ENCODE measurements at places on chromosomes 11 and 22. TPM values are rescaled to one million over a fixed set of nuclear protein-coding genes. Genes with fewer than 3 reads are reported as not detected.

- no peak overlapping the region for H3K27ac ChIP-seq
- H3K4me1 ChIP-seq = no peaks in the 10 kb centered on the region
- H3K36me3 ChIP-seq = no peaks in the 10 kb centered on the region
- H3K27me3 ChIP-seq = no peaks in the 10 kb centered on the region
- H3K4me3 ChIP-seq = no peak overlapping the region
Measured at GRCh38 chr11:84212468-84213390, 926.6 kb upstream of the CCDC90B start.

GRCh38 chr11:72613977-72614376, 60.2 kb downstream of the PDE2A start:
- no peak overlapping the region for H3K27ac ChIP-seq
- no peaks in the 10 kb centered on the region for H3K4me1 ChIP-seq
- H3K27me3 ChIP-seq = no peaks in the 10 kb centered on the region
- H3K4me3 ChIP-seq = no peak overlapping the region

GRCh38 chr11:68946416-68947090, 34.2 kb downstream of the MRGPRD start:
- no peak overlapping the region for H3K4me3 ChIP-seq
- H3K27ac ChIP-seq = peak overlapping the region; percentile 78
- no peaks in the 10 kb centered on the region for H3K36me3 ChIP-seq
- peak; percentile 81 for DNase-seq

GRCh38 chr22:40137132-40137531, 40.6 kb upstream of the TNRC6B start:
- H3K4me1 ChIP-seq = peaks cover 2% of the 10 kb centered on the region
- H3K4me3 ChIP-seq = no peak overlapping the region
- no peak for DNase-seq
- H3K27ac ChIP-seq = no peak overlapping the region

The HBB gene
- total RNA-seq = 2,087 TPM
